CD4-positive, alpha-beta T cell treated with Interleukin-17A for 1 hour (primary cell): ENCODE measurements at places on chromosomes 1 and 21.

- peak; percentile 86 for DNase-seq
These were observed at the start of gene KCNA3 for GRCh38 chr1:110674337-110675059. KCNA3 (minus strand) TSS chr1:110674940; CDS start chr1:110674809, 131 bp downstream.

GRCh38 chr21:37665230-37666024, 250.8 kb downstream of the KCNJ6 start:
- no peak for DNase-seq

DNA sequence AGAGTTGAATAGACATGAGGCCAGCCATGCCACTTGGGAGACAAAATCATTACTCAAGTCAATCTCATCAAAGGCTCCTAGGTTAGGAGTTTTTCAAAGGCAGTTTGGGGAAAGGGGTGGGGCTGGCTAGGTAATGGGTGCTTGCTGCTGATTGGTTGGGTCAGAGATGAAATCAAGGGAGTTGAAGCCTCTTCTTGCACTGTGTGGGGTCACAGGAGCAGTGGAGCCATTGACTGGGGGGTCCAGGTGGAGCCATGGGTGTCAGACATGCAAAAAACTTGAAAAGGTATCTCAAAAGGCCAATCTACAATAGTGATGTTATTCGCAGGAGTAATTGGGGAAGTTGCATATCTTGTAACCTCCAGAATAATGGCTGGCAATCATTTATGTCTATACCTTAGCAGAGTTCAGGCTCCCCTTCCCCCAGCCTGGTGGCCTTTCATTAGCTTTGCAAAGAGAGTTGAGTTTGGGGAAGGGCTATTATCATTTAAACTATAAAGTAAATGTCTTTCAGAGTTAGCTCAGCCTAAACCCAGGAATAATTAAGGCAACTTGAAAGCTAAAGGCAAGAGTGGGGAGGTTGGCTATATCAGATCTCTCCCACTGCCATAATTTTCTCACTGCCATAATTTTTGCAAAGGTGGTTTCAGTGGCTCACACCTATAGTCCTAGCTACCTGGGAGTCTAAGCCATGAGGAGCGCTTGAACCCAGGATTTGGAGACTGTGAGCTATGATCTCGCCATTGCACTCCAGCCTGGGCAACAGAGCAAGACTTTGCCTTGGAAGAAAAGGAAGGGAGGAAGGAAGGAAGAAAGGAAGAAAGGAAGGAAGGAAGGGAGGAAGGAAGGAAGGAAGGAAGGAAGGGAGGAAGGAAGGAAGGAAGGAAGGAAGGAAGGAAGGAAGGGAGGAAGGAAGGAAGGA, 7.8 kb upstream of the PINK1 start:
- DNase-seq: no peak

DNA sequence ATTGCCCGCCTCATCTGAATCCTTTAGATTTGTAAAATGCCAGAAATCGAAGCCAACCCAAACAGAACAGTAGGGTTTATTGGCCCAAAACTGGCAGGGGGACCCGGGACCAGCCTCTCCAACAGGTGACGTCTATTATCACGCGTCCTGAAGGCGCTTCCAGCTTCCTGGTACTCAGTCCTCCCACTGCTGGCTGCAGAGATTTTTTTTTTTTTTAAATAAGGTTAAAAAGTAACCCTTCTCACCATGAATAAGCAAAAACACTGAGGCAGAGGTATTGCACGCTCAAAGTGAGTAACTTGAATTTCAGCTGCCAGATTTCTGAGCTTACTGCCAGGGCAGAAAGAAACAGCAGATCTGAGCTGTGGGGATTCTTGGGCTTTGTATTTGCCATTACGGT, 54.4 kb upstream of the GCLM start:
- DNase-seq: no peak

DNA sequence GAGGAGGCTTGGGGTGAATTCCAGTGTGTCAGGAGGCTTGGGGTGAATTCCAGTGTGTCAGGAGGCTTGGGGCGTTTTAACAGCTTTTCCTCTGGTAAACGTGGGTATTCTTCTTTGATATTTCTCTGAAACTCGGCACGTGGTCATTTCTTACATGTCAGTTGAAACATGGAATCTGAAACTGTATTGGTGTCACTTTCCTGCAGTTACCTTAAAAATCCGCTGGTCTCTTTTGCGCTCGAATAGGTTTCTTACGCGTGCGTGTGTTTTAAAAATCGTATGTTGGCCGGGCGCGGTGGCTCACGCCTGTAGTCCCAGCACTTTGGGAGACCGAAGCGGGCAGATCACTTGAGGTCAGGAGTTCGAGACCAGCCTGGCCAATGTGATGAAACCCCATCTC, 33.5 kb downstream of the PRKCZ start:
- no peak for DNase-seq

GRCh38 chr1:61215119-61215518, 132.8 kb downstream of the NFIA start:
- DNase-seq: no peak

DNA sequence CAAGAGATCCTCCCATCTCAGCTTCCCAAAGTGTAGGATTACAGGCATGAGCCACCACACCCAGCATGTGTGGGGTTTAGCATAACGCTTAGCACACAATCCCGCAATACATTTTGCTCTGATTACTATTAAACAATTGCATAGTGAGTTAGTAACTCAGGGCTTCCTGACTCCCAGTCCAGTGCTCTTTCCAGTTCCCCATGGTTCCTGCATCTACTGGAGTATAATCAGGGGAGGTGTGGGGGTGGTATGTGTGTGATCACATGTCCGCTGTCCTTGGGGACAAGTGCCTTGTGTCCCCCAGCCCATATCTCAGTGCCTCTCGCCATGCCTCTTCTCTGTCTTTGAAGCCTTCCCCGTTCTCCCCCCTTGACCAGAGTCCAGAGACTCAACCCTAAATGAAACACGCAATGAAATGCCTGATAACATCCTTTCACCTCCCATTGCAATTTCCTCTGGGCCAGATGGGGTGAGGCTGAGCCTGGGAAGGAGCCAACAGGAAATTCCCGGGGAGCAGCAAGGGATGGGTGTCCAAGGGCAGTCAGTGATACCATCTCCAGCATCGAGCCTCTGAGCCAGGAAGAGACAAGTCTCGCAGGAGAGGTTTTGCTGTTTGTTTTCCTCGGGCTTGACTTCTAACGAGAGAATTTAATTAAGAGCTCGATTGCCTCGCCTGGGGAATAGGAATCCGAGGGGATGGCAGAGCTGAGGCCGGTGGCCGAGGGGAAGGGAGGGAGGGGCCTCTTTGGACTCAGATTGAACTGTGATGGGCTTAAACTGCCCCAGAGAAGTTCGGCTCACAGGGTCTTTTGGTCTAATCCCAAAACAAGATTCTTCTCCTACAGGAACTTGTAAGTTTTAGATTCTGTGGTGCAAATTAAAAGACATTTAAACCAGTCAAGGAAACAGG, 7.7 kb upstream of the HTR1D start:
- DNase-seq: no peak

DNA sequence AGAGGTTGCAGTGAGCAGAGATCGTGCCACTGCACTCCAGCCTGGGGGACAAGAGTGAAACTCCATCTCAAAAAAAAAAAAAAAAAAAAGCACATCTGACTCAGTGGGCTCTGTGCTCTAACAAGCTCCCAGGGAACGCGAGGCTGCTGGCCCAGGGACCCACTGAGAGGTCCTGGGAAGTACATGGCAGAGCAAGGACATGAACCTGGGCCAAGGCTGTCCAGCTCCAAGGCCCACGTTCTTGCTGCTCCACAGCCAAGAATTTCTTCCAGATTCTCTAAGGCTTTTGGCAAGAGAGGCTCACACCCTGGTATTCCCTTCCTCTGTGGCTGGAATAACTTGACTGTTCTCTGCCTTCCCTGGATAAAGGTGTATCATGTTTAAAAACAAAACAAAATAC, 15.4 kb upstream of the AGTRAP start:
- DNase-seq: no peak

DNA sequence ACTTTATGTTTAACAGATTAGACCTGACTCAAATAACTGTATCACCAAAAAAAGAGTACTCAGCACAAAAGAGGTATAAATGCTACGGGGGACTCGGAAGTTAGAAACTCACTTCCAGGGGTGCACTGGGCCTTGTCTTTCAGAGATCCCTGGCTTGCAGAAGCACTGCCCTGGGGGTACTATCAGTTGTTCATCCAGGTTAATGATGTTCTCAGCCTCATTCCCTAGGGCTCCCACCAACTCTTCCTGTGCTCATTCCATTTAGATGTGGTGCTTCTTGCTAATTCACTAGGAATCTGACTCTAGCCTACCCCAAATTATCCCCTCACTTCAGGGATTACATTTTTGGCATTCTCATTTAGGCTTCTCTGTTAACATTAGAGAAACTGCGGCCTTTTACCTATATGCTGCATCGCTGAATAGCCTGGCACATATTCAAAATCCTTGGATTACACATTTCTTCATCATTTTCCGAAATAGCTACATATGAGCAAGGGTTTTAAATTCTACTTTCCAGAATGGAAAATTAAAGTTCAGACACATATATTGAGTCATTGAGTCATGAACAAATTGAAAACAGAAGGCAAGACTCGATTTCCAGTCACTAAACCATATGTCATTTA, 338.5 kb downstream of the KCTD3 start:
- no peak for DNase-seq

DNA sequence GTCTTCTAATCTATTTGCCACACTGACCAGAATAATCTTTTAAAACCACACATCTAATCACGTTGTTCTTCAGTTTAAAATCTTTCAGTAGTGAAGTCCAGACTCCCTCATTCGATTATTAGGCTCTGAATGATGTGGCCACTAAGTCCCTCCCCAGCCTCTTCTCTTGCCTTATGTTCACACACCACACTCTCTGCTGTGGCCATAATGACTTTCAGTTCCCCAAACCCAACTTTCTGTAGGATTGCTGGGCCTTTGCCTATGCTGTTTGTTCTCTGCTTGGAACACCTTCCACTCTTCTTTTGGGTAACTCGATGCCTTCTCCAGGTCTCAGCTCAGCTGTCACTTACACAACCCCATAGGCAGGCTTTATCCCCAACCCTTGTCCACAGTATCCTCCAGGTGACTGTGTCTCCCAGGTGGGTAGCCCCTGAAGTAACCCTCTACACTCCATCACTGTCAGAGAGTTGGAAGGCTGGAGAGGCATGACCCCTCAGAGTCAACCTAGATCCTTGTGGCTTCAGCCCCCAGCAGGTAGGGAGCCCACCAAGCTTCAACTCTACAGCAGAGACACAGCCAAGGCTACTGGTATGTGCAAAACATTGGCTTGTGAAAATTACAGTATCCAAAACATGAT, 8.4 kb upstream of the SLC37A1 start:
- DNase-seq: no peak

DNA sequence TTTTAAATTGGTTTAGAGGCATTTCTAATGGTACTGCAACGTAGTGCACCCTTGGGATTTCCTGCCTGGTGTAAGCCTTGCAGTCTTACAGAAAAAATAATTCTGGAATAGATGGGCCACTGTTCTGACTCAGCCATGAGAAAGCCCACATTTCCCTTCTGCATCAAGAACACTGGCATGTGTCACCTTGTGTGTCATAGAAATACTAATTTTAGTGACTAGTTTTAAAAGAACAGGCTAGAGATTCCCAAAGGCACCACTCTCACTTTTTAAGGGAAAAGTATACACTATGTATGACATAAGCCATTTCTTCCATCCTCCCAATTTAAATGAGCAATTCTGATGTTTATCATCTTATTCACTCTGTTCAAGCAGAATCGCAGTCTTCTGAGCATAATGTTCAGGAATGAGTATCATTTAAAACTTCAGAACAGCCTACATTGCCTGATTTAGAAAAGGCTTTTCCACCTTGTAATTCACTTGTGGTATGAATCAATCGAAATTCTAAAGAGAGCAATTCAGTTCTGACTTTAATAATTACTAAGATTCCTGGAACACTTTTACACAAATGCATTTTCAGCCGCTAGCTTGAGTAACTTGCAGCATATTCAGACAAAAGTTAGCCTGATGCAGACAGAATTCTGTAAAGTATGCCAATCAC, 18.8 kb downstream of the RGS13 start:
- no peak for DNase-seq

GRCh38 chr1:162387226-162388082, 5.9 kb downstream of the C1orf226 start:
- no peak for DNase-seq

DNA sequence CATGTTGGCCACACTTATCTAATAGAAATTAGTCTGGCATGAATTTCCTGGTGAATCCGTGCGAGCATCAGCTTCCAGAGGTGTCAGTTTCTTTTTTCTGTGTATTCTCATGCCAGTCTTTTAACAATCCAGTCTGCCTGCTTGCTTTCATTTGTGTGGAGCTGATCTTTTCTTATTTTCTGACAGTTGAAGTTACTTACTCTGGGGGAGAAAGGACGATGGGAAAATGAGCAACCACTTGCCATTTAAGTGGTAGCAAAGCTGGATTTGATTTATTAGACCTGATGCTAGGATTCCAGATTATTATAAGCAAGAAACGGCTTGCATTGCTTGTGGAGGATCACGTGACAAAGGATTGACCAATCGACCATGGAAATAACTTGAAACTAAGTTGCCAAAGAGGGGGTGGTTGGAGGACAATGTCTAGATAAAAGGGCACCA, 24.3 kb upstream of the APP start:
- DNase-seq: no peak

DNA sequence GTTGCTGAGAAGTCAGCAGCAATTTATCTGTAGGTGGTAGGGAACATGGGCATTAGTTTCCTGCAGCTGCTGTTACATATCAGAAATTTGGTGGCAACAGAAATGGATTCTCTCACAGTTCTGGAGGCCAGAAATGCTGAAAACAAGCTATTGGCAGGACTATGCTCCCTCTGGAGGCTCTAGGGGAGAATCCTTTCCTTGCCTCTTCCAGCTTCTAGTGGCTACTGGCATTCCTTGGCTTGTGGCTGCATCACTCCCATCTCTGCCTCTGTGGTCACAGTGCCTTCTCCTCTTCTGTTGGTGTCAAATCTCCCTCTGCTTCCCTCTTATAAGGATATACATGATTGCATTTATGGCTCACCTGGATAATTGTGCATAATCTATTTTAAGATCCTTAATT, 2.5 kb upstream of the SFT2D2 start:
- DNase-seq: no peak

DNA sequence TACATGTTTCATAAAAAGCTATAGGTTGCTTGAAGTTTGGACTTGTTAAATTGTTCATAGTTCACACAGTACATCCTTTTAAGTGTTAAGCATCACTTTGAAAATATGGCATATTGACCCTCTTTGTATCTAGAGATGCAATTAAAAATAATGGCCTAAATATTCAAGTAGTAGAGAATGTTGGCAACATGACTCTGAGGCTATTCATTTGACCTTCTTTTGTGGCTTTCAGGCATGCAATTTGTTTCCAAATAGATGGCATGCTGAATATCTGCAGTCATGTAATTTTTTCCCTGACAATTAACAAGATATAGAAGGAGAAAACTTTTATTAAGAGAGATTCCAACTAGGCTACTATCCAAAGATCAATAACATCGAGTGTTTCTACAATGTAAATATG, 230.5 kb upstream of the ZRANB2 start:
- DNase-seq: no peak

DNA sequence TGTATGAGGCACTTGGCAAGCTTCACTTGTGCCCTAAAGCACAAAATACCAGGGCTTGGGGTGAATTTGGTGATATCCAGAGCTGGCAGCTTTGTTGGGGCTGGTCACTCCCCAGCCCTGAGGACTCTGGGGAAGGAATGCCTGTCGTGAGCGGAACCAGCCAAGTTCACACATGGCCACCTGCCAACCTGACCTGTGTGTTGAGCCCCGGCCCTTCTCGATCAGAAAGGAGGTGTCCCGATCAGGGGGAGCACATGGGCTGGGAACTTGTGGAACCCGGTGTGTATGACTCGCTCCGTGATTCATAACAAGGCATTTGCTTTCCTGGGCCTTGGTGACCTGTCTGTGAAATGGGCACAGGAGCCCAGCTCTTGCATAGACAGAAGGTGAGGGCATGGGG, 43.1 kb downstream of the AGPAT3 start:
- no peak for DNase-seq
